ENCODE measurements at places on chromosomes 2 and 18.
A peak's percentile ranks its signal among the peaks of the same experiment; 100 is the strongest.

DNA sequence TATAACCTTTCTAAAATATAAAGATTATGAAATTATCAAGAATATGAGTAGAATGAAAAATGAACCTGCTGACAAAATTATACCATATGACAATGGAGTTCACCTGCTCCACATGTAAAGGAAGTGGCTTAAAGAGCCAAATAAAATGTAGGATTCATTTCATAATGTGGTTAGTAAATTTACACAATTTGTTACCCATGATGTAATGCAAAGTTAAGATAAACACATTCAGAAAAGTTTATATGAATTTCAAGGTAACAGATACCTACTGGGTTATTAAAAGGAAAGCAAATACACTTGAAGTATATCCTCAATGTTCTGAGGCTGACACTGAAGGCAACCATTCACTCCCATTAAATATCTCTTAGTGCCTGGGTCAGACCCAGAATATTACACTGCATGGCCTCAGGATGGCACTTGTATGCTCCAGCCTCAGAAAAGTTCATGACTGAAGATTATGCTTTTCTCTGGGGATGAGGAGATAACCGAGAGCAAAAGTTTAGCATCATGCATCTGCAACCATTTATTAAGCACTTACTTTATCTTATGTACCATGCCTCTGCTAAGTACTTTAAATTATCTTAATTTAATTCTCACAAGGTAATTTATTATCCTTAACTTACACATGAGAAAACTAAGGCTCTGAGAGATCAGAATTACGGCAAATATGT lies 6.2 kb downstream of the STRN start:
- no peak for DNase-seq

DNA sequence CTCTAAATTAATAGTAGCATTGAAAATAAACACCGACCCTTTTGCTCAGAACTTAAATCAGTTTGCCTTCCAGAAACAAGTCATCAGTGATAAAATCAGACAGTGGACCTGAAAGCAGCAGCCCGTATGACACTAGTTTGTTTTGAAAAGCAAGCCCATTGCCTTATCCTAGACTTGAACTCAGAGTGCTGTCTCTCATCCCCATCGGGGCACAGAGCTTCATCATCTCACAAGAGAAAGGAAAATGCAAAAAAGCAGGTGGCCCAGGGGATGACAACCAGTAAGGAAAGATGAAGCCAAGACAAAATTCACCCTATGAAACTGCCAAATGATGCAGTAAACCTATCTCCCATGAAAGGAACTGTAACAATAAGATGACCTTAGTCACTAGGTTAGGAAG lies 71.2 kb downstream of the CERKL start:
- DNase-seq, result no peak

- DNase-seq, result no peak
Measured at GRCh38 chr2:164739966-164740365, 101.7 kb downstream of the COBLL1 start.

GRCh38 chr2:183123959-183124221 lies 353 bp upstream of the NUP35 start:
- DNase-seq, result no peak

DNA sequence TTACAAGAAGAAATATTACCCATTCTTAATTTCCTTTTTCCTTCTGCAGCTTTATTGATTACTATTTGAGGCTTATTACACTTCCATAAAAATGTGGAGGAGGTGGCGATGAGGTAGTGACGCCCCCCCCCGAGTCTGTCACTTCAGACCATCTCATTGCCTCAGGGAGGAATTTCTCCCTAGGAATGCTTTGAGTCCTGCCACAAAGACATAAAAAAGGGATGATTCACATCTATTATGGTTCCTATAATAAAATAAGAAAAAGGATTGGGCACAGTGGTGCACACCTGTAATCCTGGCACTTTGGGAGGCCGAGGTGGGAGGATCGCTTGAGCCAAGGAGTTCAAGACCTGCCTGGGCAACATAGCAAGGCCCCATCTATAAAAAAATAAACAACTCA lies 93.7 kb downstream of the AOX1 start:
- DNase-seq, result no peak

- DNase-seq, result no peak
Measured at GRCh38 chr2:11346023-11346482, 1.6 kb upstream of the ROCK2 start.

- DNase-seq, result no peak
Measured at GRCh38 chr2:30886080-30886479, 78.8 kb upstream of the CAPN13 start.

DNA sequence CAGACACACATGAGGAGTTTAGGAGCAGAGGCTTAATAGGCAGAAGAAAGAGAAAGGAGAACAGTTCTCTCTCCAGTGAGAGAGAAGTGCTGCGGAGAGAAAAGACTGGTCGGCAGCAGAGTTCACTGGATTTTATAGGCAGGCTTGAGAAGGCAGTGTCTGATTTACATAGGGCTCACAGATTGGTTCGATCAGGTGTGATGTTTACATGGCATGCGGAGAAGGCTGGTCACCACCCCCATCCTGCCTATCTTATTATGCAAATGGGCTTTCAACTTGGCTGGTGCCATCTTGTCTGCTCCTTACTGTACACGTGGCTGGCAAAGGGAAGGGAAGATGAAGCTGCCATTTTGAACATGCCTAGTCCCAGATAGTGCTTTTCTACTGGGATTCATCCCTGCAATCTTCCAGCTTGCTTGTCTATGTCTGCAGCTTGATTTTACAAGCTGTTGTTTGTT lies 113.4 kb downstream of the AP1S3 start:
- no peak for DNase-seq

DNA sequence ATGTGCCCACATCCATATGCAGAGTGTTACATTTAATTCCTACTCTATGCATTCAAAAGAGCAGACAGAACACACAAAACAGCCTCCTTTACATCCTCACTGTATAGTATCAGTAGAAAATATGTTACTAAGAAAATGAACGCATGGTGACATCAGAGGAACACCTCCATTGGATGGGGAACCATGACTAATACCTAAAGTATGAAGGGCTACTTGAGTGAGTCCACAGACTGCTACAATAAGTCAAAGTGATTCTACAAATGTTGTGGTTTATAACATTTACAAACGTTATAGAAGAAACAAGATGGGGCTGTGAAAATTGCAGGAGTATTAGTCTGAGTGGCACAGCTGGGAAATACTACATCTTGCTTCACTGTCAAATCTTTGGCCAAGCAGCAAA lies 1830.9 kb upstream of the PIK3C3 start:
- DNase-seq, result no peak

- no peak for DNase-seq
Measured at GRCh38 chr2:181844551-181845290, 46.8 kb upstream of the ITPRID2 start.

GRCh38 chr2:237120916-237121315 lies 35.2 kb downstream of the COPS8 start:
- no peak for DNase-seq

DNA sequence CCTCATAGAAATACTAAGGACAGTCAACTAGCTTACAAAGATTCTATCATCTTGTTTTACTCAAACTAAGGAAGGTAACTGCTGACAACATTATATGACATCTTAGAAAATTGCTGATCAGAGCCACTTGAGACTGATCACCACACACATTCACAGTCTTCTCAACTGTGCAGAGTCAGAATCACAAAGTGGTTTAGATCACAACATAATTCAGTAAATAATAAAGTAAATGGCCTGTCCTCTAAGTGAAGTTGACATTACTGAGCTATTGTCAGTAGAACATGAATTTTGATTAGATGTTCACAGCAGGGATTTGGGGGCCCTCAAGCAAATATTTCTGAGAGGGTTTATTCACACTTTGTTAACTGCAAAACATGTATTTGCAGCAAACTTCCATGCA lies 28.5 kb downstream of the NOL4 start:
- no peak for DNase-seq

- DNase-seq, result peak; percentile 44
Measured at GRCh38 chr2:18369760-18370159, 190.7 kb downstream of the RDH14 start.
